CD4-positive, alpha-beta memory T cell (primary cell): ENCODE measurements at places on chromosomes 2 and 18. TPM values are rescaled to one million over a fixed set of nuclear protein-coding genes. Genes with fewer than 3 reads are reported as not detected.

The GLI2 gene
- not detected for total RNA-seq

The BOD1L2 gene
- total RNA-seq = not detected

The ZNF532 gene
- 9.2 TPM for total RNA-seq

The G6PC2 gene
- total RNA-seq = not detected

The ZNF407 gene
- 26.9 TPM for total RNA-seq

The UCN gene
- total RNA-seq = 5.4 TPM

The PLCD4 gene
- 0.26 TPM for total RNA-seq

The ZNF396 gene
- total RNA-seq = 5.5 TPM

The FAM124B gene
- 0.17 TPM for total RNA-seq

The REG1B gene
- not detected for total RNA-seq

The PAIP2B gene
- 11.0 TPM for total RNA-seq

The MGAT4A gene
- total RNA-seq = 256 TPM

GRCh38 chr2:11819235-11819729 is 72.8 kb downstream of the LPIN1 start:
- no peak overlapping the region for H3K4me3 ChIP-seq
- H3K27me3 ChIP-seq = no peaks in the 10 kb centered on the region
- DNase-seq = no peak
- no peaks in the 10 kb centered on the region for H3K4me1 ChIP-seq

GRCh38 chr2:31558401-31559295 is 22.1 kb downstream of the SRD5A2 start:
- H3K4me1 ChIP-seq = no peaks in the 10 kb centered on the region
- no peaks in the 10 kb centered on the region for H3K27me3 ChIP-seq
- H3K36me3 ChIP-seq = no peaks in the 10 kb centered on the region
- no peak overlapping the region for H3K4me3 ChIP-seq
- DNase-seq = no peak

DNA sequence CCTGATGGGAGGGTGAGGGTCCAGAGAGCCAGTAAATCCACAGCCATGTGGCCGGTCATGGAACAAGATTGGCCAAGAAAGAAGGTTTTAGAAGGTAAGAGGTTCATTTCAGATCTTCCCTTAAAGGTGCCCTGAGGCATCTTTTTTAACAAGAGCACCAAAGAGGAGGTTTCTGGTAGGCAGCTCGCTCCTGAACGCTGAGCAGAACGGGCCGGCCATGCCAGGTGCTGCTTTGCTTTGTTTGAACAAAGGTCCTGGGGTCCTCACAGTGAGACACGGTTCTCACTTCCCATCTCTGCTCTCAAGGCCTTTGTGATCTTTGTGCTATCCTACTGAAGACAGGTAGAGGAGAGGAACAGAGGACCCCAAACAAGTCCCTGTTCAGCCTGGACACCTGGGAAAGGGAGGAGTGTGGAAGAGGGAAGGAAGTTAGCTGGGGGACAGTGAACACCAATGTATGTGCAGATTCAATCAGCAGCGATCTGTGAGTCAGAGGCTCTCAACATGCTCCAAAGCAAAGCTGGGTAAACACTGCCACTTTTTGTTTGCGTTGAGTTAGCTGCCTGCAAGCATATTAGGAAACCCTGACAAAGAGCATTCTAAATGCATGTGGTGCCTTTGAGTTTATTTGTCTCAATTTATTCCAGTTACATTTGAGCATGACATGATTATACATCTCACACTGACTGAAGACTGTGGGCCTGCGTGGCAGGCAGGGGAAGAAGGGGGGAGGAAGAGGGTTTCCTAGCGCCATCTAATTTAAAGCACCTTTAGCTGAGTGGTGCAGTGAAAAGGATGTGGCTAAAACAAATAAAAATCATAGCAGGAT is 102.4 kb downstream of the ASB1 start:
- no peak for DNase-seq
- H3K4me3 ChIP-seq = no peak overlapping the region
- H3K27me3 ChIP-seq = no peaks in the 10 kb centered on the region
- H3K27ac ChIP-seq = no peak overlapping the region

- no peak overlapping the region for H3K27ac ChIP-seq
- H3K27me3 ChIP-seq = no peaks in the 10 kb centered on the region
- H3K36me3 ChIP-seq = no peaks in the 10 kb centered on the region
- DNase-seq = no peak
- H3K4me3 ChIP-seq = no peak overlapping the region
Measured at GRCh38 chr2:217691516-217691915, 311.3 kb downstream of the TNS1 start.

- no peak for DNase-seq
- H3K4me1 ChIP-seq = no peaks in the 10 kb centered on the region
- H3K27me3 ChIP-seq = no peaks in the 10 kb centered on the region
- no peak overlapping the region for H3K4me3 ChIP-seq
- H3K36me3 ChIP-seq = no peaks in the 10 kb centered on the region
Measured at GRCh38 chr2:192669505-192670091, 474.9 kb upstream of the TMEFF2 start.

- no peak overlapping the region for H3K4me3 ChIP-seq
- DNase-seq = no peak
- H3K27ac ChIP-seq = no peak overlapping the region
- no peaks in the 10 kb centered on the region for H3K36me3 ChIP-seq
Measured at GRCh38 chr2:149627111-149627801, 39.7 kb upstream of the MMADHC start.

GRCh38 chr2:56130463-56131070 is 53.2 kb upstream of the CCDC85A start:
- no peaks in the 10 kb centered on the region for H3K4me1 ChIP-seq
- H3K36me3 ChIP-seq = no peaks in the 10 kb centered on the region
- no peaks in the 10 kb centered on the region for H3K27me3 ChIP-seq
- DNase-seq = no peak
- H3K27ac ChIP-seq = no peak overlapping the region

- H3K27me3 ChIP-seq = no peaks in the 10 kb centered on the region
- no peaks in the 10 kb centered on the region for H3K4me1 ChIP-seq
- H3K4me3 ChIP-seq = no peak overlapping the region
- no peaks in the 10 kb centered on the region for H3K36me3 ChIP-seq
Measured at GRCh38 chr18:31616586-31616985, 24.9 kb downstream of the TTR start.

DNA sequence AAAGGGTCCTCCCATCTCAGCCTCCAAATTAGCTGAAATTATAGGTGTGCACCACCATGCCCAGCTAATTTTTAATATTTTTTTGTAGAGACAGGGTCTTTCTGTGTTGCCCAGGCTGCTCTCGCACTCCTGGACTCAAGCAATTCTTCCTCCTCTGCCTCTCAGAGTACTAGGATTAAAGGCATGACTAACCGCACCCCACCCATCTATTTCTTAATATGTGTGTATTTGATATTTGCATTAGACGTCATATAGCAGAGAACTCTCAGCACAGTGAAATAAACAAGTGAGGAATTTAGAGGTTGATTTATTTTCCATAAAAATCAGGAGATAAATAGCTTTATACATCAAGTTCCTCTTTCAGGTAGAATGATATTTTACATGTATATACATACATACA is 213.5 kb downstream of the FSIP2 start:
- H3K27me3 ChIP-seq = no peaks in the 10 kb centered on the region
- no peak overlapping the region for H3K27ac ChIP-seq
- DNase-seq = no peak
- H3K4me1 ChIP-seq = no peaks in the 10 kb centered on the region
- no peaks in the 10 kb centered on the region for H3K36me3 ChIP-seq
- H3K4me3 ChIP-seq = no peak overlapping the region

GRCh38 chr18:13547347-13547746 is 179.0 kb downstream of the FAM210A start:
- H3K4me1 ChIP-seq = no peaks in the 10 kb centered on the region
- no peak overlapping the region for H3K27ac ChIP-seq
- H3K27me3 ChIP-seq = no peaks in the 10 kb centered on the region
- H3K4me3 ChIP-seq = no peak overlapping the region
- DNase-seq = no peak

DNA sequence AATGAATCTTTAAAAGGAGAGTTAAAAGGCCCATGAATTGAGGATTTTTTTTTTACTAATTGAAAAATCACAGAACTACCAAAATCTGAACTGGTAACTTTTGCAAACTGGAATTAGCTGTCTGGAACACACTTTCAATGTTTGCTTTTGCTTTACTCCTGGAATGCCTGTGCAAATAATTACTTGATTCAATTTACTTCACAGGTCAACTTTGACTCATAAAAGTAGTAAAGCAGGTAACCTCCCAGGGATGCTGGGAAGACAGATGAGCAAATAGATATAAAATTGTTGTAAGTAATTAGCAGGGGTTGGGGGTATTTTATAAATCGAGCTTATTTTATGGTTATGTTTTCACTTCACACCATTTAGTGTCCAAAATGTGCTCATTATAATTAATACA is 398.3 kb upstream of the HNRNPA3 start:
- no peak overlapping the region for H3K4me3 ChIP-seq
- no peak for DNase-seq
- no peaks in the 10 kb centered on the region for H3K27me3 ChIP-seq

DNA sequence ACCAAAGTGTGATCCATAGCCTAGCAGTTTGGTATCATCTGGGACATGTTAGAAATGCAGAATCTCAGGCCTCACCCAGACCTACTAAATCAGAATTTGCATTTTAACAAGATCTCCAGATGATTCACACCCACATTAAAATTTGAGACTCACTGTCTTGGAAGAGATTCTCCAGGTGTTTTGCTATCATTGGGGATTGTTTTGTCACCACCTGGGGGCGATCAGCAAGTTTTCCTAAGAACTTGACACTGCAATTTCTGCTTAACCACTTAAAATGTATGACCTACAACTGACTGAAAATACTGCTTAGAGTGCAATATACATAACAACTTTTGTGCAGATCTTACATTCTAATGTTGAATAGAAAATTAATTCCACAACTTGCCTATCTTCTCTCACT is 18.9 kb upstream of the ITGA4 start:
- H3K4me1 ChIP-seq = peaks cover 10% of the 10 kb centered on the region
- no peak for DNase-seq
- H3K4me3 ChIP-seq = no peak overlapping the region
- H3K27me3 ChIP-seq = no peaks in the 10 kb centered on the region

DNA sequence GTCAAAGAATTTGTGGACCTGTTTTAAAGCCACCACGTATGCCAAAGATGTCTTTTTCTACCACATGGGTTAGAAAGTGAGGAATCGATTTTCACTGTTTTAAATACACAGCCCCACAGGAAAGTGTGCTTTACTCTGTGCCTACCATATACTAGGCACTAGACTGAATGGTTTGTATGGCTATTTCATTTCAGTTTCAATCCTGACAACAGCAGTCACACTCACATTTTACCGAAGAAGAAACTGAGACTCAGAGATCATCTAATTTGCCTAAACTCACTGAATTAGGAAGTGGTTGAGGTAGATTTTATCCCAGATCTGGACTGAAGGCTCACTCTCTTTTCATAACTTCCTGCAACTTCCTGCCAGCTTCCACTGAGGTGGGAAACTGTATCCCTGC is 176.4 kb downstream of the ALK start:
- no peak overlapping the region for H3K27ac ChIP-seq
- H3K4me1 ChIP-seq = no peaks in the 10 kb centered on the region
- no peaks in the 10 kb centered on the region for H3K27me3 ChIP-seq
- no peaks in the 10 kb centered on the region for H3K36me3 ChIP-seq

- H3K27ac ChIP-seq = no peak overlapping the region
- DNase-seq = no peak
- H3K27me3 ChIP-seq = no peaks in the 10 kb centered on the region
Measured at GRCh38 chr2:47196499-47196898, 41.4 kb upstream of the STPG4 start.

GRCh38 chr18:6509417-6509816 is 94.7 kb upstream of the L3MBTL4 start:
- no peaks in the 10 kb centered on the region for H3K36me3 ChIP-seq
- H3K4me3 ChIP-seq = no peak overlapping the region
- no peaks in the 10 kb centered on the region for H3K4me1 ChIP-seq

GRCh38 chr2:137638932-137639331 is 325.3 kb upstream of the HNMT start:
- H3K27me3 ChIP-seq = no peaks in the 10 kb centered on the region
- H3K27ac ChIP-seq = no peak overlapping the region
- H3K36me3 ChIP-seq = no peaks in the 10 kb centered on the region
- no peak for DNase-seq
- H3K4me1 ChIP-seq = no peaks in the 10 kb centered on the region
